Suppressor macrophage treated with lipopolysaccharide for 4 hours (primary cell): ENCODE measurements at places on chromosomes 3 and 15.

DNA sequence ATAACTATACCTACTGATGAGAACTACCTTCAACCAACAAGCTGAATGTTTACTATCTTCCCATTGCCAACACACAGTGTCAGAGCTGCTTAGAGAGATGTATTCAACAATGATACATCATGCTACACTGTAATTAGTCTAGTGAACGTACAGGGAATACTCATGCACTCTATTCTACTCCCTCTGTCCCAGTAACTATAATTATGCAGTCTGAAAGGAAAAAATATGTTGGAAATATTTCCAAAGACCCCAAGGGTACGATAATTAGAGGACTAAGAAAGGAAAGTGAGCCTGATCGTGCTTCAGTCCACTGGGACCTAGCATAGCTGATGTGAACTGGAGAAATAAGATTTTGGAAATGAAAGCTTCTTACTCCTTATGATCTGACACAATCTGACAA is 36.9 kb upstream of the FSIP1 start:
- no peak for DNase-seq

- DNase-seq: peak; percentile 33
Observed at GRCh38 chr3:15404767-15405166, 22.6 kb downstream of the METTL6 start.

DNA sequence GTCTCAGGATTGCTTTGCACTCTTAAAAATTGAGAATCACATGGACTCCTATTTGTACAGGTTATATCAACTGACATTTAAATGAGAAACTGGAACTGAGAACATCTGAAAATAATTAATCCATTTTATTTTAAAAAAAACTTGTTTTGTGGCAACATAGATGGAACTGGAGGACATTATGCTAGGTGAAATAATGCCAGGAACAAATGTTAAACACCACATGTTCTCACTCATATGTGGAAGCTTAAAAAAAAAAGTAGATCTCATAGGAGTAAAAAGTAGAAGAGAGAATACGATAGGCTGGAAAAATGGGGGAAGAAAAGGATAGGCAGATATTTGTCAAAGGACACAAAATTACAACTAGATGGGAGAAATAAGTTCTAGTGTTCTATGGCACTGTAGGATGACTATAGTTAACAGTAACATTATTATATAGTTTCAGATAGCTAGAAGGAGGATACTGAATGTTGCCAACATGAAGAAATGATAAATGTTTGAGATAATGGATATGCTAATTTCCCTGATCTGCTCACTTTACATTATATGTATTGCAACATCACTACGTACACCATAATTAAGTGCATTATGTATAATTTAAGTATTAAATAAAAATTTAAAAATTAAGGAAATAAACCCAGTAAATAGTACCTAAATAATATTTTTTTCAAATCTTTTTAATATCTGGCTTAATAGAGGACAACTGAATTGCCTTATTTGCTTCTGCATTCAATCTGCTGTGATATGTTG is 100.5 kb upstream of the TSPAN3 start:
- DNase-seq: no peak

DNA sequence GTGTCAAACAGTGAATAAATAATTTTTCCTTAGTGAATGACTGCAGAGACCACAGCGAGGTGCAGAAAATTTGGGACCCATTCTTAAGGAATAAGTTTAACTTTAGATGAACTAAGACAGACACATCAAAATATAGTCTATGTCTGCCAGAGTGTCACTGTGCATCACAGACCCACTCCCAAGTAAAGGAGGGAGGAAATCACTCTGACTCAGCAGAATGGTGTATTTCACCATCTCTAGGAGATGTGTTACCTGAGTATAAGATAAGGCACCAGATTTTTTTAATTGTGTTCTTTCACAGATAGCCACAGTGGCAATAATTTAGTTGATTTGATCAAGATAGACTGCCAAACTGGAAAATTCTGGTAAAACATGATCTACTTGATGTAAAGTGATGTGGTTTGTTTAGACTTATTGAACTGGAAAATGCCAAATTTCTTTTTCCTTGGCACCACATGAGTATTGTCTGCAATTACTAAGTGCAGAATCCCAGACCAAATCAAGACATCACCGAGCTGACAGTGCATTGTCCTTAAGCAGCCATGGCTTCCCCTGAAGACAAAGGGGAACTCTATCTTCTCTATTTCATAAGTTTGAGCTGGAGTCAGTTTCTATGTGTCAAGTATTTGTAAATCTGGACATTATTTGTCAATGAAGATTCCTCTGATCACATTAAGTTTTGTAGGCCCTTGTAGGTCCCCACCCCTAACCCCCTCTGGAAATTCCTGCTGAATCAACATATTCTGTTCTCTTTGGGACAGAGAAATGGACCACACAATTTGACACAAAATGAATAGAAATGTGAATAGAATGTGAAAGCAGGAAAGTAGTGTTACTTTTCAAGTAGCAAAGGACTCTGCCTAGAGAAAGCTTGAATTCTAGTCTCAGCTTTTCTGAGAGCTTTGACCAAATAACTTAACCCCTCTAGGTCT is 47.6 kb downstream of the TIPARP start:
- DNase-seq: peak; percentile 56

DNA sequence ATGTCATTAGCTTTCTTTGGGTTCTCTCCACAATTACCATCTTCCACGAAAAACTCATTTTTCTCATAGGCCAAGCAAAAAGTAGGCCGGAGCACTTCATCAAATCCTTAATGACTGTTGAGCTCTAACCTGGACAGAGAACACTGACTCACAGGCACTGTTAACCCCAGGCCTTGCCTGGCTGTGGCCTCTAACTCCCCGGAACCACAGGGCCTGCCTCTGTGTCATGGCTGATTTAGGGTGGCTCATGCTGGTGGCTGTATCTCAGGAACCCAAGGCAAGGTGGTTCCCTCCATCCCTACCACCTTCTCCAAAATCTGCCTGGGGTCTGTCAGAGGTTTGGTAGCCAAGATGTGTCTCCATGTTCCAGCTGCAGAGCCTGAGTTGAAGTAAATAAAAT is 3.6 kb downstream of the CRTAP start:
- DNase-seq: no peak

DNA sequence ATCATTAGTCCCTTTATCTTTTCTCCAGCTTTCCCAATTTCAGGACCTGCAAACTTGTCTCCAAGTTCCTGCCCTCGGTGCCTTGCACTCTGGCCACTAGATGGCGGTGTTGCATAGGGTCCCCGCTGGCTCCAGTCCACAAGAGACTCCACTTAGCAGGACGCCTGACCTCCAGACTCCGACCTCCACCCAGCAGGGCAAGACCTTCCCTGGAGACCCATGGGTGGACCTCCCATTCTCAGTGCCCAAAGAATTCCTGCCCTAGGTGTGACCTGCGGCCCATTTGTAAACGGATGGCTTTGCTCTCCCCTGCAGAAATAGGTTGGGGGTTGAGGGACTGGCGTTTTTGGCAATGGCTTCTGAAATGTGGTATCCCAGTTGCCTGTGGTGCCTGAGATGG is 82.6 kb downstream of the LSM3 start:
- peak; percentile 89 for DNase-seq

DNA sequence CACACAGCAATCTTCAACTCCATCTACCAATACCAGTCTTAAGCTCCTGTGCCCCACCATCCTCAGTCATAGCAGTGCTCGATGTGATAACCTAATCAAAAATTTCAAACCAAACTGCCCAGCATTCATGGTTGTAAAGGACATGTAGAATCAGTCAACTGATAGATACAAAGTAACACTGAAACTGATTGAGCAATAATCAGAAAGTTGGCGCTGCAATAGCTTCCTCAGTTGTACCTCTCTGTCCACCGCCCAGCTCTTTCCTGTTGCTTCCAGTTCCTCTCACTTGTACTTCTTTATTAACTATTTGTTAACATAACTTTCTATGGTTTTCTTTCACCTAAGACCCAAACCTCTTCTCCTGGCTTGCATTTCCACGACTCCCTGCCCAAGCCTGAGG is 745.7 kb downstream of the PDCD6IP start:
- DNase-seq: no peak

DNA sequence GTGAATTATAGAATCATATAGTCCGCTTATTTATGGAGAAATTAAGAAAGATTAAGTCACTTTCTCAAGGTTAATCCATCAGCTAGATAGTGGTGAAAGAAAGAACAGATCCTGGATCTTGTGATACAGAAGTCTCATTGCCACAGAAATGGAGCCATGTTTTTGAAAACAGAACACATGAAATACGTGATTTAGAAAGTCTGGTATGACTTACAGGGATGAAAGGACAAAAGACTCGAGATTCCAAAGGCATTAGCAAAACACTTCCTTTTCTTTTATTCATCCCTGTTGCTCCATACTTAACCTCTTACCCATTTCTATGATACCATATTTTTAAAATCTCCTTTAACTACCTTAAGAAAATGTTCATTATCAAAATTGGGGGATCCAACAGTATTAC is 40.0 kb upstream of the TEX9 start:
- no peak for DNase-seq

GRCh38 chr15:84715441-84716035 is 401 bp downstream of the SEC11A start:
- no peak for DNase-seq

- no peak for DNase-seq
Observed at GRCh38 chr3:90095811-90096210, 988.4 kb downstream of the EPHA3 start.

GRCh38 chr15:35603856-35604255 is 57.9 kb upstream of the DPH6 start:
- DNase-seq: no peak

DNA sequence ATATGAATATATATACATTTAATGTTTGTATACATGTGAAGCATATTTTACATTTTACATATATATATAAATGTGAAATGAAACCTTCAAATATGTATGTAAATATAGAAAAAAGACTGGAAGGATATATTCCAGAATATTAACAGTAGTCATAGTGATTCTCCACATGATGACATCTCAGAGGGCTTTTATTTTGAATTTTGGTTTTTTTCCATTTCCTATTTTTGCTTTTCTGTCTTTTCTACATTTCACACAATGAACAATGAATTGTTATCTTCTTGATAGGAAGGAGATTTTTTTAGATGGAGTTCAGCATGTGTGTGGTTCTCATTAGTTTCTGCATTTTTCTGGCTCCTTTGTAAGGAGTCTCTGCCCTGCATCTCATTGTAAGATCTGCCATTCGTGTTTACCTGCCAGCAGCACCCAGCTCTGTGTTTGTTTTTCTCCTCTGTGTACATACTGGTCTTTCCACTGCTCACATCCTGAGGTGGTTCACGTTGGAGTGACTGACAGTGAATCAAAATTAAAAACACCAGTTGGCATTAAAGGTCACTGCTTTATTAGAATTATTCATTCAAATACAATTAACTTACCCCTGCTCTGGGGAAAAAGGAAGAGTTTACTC is 425.3 kb upstream of the MDFIC2 start:
- DNase-seq: no peak

DNA sequence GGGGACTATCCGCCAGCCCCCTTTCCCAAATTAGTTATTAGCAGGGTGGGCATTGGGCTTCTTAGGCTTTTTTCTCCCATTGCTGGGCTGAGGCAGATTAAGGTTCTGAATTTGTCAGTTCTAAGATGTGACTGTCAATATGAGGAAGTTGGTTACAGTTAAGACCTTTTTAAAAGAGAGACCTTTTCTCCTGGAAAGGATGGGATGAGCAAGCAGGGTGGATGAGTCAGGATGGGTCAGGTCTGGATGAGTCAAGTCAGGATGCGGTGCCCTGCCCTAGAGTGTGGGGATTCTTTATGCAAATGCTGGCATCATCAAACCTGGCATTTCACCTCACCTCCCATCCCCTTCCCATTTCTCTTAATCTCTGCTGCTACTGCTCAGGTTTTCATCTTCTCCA is 1.9 kb downstream of the AEN start:
- DNase-seq: peak; percentile 90

DNA sequence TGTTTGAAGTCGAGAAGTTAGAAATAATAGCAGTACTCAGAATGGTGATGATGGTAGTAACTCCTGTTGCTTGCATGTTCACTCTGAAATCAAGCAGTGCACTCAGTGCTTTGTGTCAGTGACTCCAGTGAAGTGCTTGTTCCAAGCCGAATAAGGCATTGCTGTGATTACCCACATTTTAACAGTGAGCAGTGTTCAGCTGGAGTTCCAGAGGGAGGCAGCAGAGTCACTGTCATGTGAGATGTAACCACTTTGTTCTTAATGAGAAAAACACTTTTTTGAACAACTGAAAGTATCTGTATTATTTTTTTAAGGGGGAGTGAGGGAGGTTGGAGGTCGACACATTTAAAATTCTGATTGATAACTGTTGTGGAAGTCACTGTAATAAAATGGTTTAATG is 3.7 kb downstream of the MDFIC2 start:
- no peak for DNase-seq

- no peak for DNase-seq
Observed at GRCh38 chr3:132239587-132239986, 77.6 kb upstream of the ACP3 start.

- no peak for DNase-seq
Observed at GRCh38 chr15:49424954-49425353, 1.9 kb downstream of the FGF7 start.

DNA sequence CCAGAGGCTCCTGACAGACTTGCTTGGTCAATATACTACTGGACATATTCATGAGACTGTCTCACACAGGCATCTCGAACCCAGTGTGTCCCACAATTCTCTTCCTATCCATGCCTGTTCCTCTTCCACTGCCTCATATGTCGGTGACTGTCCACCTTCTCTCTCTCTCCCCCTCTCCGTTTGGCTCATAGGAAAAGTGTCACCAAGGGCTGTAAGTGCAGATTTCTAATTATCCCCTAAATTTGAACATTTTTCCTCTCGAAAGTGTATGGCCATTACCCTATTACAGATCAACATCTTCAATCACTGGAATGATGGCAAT is 22.5 kb upstream of the MUC20 start:
- no peak for DNase-seq

DNA sequence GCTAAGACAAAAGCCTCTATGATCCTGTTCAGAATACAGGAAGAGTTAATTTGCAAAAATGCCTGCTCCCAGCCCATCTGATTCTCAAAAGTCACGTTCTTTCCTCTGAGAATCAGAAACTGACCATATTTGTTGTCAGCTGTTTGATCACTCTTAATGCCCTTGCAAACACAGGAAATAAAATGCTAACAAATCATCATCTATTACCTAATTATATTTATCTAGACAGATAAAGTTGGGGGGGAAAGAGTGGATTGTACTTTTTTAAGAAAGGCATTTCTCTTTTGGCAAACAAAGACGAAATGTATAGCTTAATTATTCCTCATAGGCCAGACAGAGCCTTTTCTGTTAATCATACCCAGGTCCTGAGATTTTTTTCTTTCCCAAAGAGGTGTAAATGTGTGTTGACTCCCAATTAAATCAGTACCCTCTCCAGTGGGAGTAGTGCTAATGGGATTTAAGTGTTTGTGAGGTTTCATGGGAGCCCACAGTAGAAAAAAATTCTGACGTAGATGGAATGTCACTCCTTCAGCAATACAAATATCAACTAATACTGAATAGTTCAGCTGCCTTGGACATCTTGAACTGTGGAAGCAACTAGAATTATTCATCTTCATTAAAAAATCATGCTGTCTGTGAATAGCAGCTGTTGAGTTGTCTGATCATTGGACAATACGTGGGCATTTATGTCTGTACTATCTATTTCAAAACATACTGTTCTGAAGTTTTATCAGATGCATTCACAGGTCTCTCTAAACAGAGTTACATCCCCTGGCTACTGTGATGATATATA is 22.5 kb upstream of the BNIP2 start:
- no peak for DNase-seq

- no peak for DNase-seq
Observed at GRCh38 chr3:178546079-178546478, 9.8 kb downstream of the KCNMB2 start.
